NCI-H1092 treated with DMSO at 0.1 percent for 48 hours (cell line): ENCODE measurements at places on chromosomes 6 and 20.

- DNase-seq, result no peak
Measured at GRCh38 chr6:11188161-11188915, 44.1 kb downstream of the NEDD9 start.

GRCh38 chr6:127497410-127497809 is 21.7 kb downstream of the MTCL3 start:
- DNase-seq, result no peak

DNA sequence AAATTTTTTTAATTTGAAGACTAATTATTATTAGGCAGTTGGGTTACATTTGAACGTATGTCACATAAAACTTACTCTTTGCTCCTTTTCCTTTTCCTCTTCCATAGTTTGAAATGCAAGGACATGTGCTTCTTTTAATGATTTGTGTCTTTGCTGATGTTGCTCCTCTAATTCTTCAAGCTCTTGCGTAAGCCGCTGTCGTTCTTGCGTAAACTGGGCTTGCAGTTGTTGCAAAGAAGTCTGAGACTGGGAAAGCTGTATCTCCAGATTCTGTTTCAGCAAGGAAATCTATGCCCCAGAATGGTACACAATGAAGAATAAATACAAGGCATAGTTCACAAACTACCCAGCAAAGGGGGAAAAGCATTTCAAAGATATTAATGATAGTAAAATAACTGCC is 45.1 kb upstream of the MCM9 start:
- no peak for DNase-seq

DNA sequence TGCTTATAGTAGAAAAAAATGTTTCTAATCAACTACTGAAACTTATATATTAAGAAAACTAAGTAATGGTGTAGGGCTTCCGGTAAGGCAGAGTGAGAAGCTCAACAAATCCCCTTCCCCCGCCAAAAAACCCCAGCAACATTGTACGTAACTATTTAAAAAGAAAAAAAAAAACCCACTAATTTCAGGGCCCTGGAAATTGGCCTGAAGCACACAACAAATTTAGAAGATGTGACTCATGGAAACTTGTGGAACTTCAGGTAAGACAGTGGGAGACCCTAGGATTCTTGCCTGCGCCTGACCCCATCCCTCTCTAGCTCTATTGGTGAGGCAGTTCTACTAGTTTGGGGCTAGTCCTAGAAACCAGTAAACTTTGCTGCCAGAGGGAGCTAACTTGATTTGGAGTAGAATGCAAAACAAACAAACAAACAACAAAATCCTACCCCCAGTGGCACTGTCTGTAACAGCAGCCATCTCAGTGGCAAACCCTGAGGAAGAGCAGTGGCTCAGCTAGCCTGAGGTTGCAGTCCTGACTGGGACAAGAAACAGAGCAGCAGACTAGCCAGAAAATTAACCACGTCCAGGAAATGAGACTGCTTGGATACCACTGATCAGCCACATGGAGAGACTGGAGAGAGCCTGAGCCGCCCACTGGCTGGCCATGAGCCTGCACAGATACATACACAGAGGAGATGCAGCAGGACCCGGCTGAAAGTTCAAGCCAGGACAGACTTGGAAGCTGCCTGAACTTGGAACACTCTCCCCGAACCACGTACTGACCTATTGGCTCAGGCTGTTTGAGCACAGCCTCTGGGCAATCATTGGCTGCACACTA is 135.1 kb downstream of the TBXT start:
- DNase-seq, result no peak

DNA sequence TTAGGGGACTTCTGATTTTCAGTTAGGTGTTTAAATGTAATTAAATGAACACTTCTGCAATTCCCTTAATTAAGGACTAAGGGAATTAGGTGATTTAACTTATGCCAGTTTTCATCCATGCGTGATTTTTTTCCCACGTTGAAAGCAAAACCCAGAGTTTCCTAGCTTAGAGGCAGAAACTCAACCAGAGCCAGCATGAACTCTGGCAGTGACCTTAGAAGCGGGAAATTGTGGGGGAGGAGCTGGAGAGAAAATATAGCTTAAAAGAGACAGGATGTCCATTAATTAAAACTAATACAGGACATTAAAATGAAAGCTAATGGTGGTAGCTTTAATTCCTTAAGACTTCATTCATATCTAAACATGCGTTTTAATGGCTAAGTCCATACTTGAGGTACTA is 41.6 kb downstream of the IYD start:
- no peak for DNase-seq

- DNase-seq, result no peak
Measured at GRCh38 chr6:79111549-79111948, 33.5 kb upstream of the PHIP start.

GRCh38 chr6:84360039-84360438 is 132.6 kb upstream of the CEP162 start:
- DNase-seq, result no peak

DNA sequence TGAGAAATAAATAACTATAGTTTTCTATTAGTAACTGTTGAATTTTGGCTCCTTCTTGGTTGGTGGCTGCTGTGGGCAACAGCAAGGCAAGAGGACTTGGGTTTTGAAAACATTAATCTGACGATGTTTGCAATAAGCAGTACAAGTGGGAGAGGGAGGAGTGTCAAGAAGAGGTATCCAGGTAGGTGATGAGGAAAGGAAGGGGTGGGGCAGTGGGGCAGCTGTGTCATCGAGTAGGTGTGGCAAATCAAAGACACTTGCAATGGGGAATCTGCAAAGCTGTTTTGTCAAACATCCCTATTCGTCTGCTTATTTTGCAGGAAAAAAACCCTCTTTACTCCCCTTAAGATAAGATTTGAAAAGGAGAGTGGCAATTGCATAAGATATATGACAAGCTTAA is 171.9 kb upstream of the MAP3K7 start:
- no peak for DNase-seq

- DNase-seq, result no peak
Measured at GRCh38 chr6:122839906-122840305, 50.8 kb downstream of the SMPDL3A start.
